ENCODE measurements at places on chromosomes 12 and 14.

DNA sequence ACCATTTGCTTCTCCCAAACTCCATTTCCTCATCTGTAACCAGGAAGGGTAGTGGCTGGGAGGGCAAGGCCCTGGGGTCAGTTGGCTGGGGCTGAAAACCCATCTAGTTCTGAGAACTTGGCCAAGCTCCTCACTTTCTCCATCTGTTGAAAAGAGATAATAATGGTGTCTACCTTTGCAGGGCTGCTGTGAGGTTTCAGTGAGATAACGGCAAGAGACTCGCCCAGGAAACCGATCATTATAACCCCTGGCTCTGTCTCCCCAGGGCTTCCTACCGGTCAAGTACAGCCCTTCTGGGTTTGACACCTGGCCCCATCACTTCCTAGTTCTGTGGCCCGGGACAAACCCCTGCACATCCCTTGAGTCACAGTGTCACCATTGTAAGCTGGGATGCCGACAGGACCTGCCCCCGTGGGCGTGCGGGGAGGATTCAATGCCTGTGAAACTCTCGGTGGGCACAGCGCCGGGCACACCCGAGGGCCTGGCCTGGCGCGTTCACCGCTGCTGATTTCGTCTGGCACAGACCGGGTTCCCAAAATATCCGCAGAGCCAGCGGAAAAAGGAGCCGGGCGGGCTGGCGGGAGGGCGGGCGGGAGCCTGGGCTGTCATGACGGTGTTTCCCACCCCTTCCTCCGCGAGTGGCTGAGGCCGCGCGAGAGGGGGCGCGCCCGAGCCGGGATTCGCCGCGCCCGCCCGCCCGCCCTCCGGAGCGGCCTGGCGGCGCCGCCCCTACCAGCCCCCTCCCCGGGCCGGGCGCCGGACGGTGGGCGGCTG is 4.4 kb downstream of the KMT5A start:
- DNase-seq = peak; percentile 54

DNA sequence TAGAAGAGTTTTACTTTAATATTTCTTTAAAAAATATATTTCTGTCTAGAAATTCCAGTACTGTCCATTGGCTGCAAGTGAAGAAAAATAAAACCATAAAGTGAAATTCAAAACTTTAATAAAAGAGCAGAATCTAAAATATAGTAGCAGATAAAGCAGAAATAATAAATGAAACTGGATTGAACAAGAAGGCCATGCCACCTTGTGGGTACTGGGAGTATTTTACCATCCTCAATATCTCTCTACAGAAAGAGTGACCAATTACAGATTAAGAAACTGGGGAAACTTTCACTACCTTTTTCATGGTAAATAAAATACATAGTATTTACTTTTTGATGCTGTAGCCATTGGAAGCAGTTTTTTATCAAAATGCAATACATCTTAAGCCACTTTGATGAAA is 220.5 kb downstream of the BCAT1 start:
- no peak for DNase-seq

- no peak for DNase-seq
Observed at GRCh38 chr12:42182394-42182793, 37.7 kb upstream of the GXYLT1 start.

DNA sequence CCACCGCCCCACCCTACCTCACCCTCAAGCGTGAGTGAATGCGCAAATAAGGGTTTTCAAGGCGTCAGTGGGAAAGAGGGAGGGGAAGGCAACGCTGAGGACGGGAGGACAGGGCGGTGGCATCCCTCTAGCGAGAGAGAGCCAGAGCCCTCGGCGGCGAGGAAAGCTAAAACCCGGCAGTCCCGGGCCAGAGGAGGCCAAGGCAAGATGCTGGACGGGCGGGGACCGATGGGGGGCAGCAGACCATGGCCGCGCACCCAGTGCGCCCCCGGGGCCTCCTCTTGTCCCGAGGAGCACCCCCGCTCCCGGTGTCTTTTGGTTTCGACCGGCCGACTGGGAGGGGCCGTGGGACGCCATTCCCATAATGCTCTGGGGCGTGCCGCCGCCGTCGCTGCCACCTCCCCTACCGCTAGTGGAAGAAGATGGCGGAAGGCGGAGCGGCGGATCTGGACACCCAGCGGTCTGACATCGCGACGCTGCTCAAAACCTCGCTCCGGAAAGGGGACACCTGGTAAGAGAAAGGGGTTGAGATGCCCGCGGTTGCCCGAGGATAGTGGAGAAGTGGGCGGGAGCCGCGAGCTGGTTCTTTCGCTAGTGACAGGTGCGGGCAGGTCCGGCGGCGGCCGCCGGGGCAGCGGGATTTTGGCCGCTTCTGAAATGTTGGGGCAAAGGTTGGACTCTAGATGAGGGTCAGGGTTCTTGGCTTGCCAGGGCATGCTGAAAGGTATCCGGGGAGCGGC is at the start of gene USP15:
Gene USP15 (plus strand): TSS at position 412 of the 740 bp plus-strand sequence. CDS start 11 bp downstream, at position 423.
- DNase-seq = peak; percentile 95

GRCh38 chr12:9634969-9635754 is 27.4 kb upstream of the KLRB1 start:
- DNase-seq = no peak

DNA sequence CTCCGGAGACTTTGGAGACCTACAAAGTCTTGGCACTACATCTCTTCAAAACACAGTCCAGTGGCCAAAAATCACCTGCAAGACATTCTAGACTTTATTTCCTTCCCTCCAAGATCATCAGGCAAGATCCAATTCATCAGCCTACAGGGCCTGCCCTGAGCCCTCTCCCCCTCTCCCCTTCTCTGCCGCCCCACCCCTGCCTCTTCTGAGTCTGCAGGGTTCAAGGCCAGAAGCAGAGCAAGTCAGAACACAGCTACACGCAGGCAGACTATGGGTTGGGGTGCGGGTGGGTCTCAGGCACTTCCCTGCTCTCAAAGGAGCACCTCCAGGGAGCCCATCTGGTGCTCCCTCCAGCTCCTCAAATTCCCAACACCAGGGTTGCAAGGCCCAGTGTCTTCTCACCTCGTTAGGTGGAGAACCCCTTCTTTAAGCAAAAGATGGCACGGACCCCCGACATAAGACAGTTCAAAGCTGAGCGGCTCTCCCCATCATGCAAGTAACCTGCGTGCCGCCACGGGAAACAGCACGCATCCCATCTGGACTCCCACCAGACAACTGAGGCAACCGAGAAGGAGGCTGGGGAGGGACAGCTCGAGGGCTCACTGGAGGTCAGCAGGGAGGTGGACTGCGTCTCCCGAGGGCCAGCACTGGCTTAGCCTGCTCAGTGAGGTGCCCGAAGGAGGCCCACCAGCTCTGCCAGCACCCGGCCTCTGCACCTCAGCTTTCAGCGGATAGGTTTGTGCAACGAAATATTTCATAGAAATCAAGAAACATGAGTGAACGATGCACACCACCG is 5.6 kb upstream of the INF2 start:
- DNase-seq = no peak

DNA sequence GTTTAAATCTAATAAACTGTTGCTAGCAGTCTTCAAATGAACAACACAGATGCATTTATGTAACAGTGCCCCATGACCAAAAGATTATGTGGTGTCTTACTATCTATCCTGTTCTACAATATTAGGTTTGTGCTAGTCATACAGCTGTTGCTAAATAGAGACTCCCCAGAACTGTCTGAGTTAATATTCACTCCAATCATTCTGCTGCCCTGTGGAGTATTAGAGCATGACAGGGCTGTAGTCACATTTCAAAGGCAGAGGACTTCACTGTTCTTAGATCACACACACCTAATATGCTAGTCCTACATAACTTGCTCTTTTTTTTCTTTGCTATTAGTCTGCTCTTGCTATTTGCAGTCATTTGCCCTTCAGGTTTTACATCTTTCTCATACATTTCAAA is 157.6 kb upstream of the MDGA2 start:
- no peak for DNase-seq

- no peak for DNase-seq
Observed at GRCh38 chr12:39587225-39587624, 32.4 kb downstream of the ABCD2 start.

DNA sequence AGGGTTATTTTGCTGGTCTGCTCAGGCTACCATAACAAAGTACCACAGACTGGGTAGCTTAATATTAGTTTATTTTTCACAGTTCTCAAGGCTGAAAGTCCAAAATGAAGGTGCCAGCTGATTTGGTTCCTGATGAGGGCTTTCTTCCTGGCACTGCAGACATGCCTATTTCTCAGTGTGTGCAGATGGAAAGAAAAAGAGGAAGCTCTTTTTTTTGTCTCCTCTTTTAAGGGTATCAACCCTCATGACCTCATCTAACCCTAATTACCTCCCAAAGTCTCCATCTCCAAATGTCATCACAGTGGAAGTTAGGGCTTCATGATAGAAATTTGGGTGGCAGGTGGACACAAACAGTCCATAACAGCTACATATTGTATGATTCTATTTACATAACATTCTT is 25.0 kb upstream of the POLR3B start:
- no peak for DNase-seq

GRCh38 chr12:109625131-109625559 is 51.6 kb downstream of the MVK start:
- no peak for DNase-seq

GRCh38 chr12:58564721-58565120 is 355.6 kb downstream of the LRIG3 start:
- DNase-seq = no peak

- DNase-seq = peak; percentile 73
Observed at GRCh38 chr12:6792522-6793201, 3.3 kb downstream of the CD4 start.

DNA sequence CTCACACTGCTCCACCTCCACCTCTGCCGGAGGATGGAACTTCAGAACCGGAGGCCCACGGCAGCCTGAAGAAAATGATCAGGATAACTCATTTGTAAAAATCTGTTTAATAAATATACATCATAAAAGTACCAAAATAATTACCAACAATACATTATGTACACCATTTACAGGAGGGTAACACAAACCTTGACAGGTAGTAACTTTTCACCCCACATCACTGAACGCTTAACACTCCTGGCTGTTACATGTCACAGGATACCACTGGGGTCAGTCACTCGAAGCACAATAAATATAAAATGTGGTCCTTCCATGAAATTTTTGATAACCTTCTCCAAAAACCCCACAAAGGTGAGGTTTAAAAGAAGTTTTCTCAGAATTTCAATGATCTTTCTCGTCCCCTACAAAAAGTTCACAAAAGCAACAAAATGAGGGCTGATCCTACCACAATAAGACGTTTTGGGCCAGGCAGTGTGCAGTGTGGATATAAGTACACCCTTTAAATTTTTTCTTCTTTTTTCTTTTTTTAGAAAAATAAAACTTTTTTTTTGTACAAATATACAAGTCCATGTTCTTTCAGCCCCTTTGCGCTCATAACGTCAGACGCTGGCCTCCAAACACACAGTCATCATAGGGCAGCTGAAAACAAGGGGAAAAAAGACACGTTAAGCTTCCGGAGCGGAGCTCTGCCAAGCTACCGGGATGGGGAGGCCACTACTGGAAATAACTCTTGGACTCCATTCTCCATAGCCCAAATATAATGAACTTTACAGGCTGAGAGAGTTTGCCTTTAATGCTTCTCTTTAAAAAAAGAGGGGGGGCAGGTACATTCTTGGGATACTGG is 2.9 kb downstream of the NFKBIA start:
- DNase-seq = no peak

GRCh38 chr12:106417926-106418910 is 60.7 kb downstream of the POLR3B start:
- no peak for DNase-seq

- no peak for DNase-seq
Observed at GRCh38 chr14:55045087-55045486, 6.4 kb upstream of the MAPK1IP1L start.

DNA sequence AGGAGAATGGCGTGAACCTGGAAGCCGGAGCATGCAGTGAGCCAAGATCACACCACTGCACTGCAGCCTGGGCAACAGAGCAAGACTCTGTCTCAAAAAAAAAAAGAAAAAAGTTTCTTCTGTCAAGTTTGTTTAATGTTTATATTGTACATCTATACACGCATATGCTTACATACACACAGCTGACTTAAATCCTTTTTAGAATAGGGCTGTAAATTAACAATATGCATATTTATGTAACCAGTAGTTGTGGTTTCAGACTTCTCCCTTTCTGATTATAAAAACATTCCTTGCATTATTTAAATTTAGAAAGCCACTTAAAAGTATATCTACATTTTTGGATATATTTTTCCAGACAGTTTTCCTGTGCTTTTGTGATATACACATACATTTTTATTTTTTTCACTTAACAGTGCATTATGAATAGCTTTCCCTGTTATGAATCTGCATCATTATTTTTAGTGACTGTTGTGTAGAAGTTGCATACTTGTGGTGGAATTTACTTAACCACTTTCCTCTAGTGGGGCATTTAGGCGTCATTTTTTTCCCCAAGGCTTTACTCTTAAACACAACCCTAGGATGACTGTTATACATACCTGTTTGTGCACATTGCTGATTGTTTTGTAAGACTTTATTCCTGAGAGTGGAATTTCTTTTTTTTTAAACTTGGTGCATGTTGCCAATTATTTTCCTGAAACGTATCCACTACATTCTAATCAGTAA is 29.4 kb downstream of the POLR3B start:
- DNase-seq = no peak

GRCh38 chr12:113174461-113175384 is 10.6 kb downstream of the DDX54 start:
- DNase-seq = peak; percentile 17

DNA sequence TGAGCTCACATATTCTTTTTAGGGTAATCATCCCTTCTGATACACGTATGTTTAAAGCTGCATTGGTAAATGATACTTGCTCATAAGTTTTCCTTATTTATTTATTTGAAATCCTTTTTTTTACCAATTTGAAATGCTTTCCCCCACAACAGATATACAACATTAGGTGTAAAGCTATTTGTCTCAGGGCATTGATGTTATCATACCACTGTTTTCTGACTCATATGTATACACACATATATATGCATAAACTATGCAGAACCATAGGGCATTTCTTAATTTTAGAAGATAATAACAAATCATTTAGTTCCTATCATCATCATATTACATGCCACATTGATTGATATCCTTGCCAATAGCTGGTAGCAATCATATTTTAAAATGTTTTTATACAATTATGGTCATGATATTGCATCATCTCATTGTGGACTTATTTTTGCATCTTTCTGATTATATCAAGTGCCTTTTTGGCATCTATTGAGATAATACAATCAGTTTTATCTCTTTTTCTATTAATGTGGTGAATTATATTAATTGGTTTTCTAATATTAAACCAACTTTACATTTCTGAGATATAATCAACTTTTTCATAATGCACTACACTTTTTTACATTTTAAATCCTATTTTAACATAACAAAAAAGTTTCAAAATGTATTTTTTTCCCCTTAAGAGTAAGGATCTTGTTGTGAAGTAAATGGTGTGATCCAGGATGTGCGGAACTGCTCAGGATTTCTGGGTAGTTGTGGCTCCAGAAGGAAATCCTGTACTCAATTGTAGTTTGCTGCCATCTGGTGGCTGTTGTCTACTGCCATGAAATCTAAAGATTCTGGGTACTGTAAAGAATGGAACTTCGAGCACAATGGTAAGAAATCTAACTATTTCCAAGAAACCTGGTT is 16.7 kb downstream of the OR9K2 start:
- peak; percentile 21 for DNase-seq
